ENCODE measurements at places on chromosomes 5 and 9. TPM values are rescaled to one million over a fixed set of nuclear protein-coding genes. Genes with fewer than 3 reads are reported as not detected.

Gene RGS7BP
- total RNA-seq = 1.4 TPM

Gene GFI1B
- total RNA-seq = not detected

Gene HMCN2
- total RNA-seq = 0.15 TPM

Gene FAM221B
- not detected for total RNA-seq

Gene PCDHB14
- total RNA-seq = 7.4 TPM

Gene SDHA
- 47.1 TPM for total RNA-seq

- no peak for DNase-seq
These were observed 30.0 kb downstream of the ARHGEF37 start for GRCh38 chr5:149611326-149611725.

DNA sequence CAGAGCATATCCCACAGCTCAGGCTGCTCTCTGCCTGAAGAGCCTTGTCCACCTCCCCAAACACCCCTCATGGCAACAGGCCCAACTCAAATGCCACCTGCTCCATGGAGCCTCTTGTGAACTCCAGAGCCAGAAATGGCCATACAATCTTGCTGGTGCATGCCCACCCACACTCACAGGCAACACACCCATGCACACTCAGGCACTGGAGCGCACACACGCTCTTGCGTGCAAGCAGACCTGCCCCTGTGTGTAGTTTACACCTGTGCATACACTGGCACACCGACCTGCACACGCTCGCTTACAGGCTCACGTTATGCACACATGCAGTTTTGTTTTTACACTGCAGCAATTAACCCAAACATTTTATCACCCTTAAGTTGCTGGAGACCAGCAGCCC, 40.0 kb downstream of the HRH2 start:
- no peak for DNase-seq

DNA sequence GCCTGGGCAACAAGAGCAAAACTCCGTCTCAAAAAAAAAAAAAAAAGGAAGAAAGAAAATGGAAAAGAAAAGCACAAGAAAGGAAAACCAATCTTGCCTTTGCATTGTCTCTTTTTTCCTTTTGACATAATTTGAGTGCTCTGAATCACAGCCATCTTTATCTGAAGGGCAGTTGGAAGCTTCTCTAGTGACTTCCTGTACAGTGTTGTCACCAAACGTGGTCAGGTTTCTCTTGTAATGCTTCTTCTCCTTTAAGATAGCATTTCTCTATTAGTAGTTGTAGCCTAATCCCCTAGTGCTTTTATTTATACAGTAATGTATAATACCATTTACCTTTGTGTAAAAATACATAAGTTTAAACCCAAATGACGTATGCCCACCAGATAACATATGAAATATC, 18.1 kb downstream of the PRKACG start:
- DNase-seq = no peak

- no peak for DNase-seq
These were observed 4.1 kb upstream of the RXRA start for GRCh38 chr9:134321946-134322741.

DNA sequence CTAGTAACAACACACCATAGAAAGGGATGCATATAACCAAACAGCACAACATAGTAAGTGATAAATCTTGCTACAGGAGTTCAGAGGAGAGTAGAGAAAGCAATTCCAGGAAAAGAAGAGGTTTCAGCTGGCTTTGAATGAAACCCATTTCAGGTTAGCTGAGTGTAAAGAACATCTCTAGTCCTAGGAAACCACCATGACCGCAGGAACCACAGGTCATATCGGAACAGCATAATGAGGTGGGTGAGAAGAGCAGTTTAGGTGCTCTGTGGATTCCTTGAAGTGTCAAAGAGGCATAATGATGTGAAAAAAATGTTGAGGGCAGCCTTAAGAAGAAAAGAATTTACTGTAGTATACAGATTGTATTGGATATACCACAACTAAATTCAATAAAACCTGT, 507.5 kb downstream of the MTRR start:
- DNase-seq = no peak

DNA sequence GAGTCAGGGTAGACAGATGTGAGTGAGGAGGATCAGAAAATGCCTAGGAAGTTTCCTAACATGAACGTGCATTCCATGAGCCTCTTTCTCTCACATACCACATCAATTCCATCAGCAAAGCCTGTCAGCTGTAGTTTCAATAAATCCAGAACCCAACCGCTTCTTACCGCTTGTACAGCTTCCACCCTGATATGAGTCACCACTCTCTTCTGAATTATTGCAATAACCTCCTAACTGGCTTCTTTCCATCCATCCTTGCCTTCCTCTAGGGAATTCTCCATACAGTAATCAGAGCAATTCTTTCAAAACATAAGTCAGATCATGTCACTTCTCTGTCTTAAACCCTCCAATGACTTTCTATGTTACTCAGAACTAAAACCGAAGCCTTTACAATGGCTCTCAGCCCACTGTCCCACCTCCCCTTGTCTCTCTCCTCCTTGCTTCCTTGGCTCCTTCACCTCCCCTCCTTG, 8.1 kb upstream of the RAD23B start:
- no peak for DNase-seq

- no peak for DNase-seq
These were observed 70.0 kb downstream of the SHB start for GRCh38 chr9:37998881-37999587.

DNA sequence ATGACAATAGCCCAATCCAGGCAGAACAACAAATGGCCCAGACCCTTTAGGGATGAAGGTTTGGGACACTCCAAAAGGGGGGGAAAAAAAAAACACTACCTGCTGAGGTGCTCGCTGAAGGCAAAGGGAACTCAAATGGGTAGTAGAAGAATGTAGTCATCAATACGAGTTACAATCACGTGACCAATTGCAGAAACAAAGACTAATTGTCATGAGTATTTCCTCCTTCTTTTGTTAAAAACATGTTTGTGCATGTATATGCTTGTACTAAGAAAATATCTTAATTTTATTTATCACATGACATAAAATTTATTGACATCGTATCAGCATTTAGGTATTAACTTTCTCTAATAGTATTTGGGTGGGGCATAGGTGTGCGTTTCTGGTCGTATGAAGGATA, 743.5 kb downstream of the DNAH5 start:
- no peak for DNase-seq

DNA sequence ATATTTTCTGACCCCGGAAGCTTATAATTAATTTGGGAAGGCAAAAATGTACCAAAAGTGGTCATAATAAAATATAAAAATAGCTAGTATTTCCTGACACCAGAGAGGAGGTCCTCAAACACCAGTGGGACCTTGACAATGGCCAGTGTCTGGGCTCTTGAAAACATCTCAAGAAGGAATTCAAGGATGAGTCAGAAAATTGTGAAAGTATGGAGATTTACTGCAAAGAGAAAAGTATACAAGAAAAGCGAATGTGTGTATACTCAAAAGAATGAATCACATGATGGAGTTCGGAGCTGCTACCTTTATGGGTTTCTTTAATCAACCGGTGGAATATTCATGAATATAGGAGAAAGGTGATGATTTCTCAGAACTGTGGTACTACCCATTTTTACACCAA, 1709.0 kb upstream of the WWC1 start:
- no peak for DNase-seq

- DNase-seq = no peak
These were observed 59.3 kb downstream of the RGS3 start for GRCh38 chr9:113522858-113523257.

DNA sequence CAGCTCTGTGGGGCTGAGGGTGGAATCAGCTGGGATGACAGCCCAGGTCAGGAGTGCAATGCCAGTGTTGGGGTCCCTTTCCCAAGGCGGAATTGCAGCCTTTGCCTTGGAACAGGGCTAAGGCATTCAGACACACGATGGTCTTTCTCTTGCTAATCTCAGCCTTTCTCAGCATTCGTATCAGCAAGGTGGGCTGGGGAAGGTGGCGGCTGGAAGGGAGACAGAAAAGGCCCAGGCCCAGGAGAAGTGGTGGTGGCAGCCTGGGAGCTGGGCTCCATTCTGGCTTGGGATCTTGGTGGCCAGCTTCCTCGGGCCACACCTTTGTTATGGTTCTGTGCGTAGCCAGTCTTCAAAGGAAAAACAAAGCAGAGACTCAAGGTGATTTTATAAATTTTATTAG, 1.1 kb upstream of the ARHGEF28 start:
- no peak for DNase-seq

All from neural progenitor cell (in vitro differentiated cells).